ENCODE measurements at places on chromosomes 1 and 21.

DNA sequence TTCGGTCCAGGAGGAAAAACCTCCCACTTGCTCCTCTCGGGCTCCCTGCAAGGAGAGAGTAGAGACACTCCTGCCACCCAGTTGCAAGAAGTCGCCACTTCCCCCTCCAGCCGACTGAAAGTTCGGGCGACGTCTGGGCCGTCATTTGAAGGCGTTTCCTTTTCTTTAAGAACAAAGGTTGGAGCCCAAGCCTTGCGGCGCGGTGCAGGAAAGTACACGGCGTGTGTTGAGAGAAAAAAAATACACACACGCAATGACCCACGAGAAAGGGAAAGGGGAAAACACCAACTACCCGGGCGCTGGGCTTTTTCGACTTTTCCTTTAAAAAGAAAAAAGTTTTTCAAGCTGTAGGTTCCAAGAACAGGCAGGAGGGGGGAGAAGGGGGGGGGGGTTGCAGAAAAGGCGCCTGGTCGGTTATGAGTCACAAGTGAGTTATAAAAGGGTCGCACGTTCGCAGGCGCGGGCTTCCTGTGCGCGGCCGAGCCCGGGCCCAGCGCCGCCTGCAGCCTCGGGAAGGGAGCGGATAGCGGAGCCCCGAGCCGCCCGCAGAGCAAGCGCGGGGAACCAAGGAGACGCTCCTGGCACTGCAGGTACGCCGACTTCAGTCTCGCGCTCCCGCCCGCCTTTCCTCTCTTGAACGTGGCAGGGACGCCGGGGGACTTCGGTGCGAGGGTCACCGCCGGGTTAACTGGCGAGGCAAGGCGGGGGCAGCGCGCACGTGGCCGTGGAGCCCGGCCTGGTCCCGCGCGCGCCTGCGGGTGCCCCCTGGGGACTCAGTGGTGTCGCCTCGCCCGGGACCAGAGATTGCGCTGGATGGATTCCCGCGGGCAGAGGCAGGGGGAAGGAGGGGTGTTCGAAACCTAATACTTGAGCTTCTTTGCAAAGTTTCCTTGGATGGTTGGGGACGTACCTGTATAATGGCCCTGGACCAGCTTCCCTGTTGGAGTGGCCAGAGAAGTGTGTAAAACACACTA is 45.3 kb downstream of the MRPL39 start:
- peak; percentile 59 for DNase-seq

GRCh38 chr1:84164161-84164560 is 20.1 kb downstream of the PRKACB start:
- no peak for DNase-seq

- no peak for DNase-seq
These were observed 68.8 kb upstream of the ST6GALNAC3 start for GRCh38 chr1:76005765-76006164.

GRCh38 chr1:39969048-39969447 is 14.1 kb downstream of the MFSD2A start:
- DNase-seq, result no peak

DNA sequence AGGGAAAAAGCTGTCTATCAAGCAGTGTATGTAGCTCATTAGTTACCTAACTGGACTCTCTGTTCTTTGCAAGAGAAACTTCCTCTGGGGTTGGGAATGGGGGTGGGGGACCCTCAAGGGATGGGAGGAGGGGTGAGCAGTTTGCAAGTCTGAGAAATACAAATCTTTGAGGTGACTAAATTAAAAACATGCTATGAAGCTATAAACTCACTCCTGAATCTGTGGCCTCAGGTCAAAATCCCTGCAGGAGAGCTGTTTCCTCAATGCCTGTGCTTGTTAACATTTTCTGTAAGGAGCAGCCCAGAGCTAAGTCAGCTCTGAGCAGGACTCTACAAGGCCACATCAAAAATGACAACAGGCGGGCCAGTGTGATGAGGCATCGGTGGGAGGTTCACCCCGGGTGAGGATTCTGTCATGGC is 32.8 kb upstream of the PTPRC start:
- DNase-seq, result no peak

DNA sequence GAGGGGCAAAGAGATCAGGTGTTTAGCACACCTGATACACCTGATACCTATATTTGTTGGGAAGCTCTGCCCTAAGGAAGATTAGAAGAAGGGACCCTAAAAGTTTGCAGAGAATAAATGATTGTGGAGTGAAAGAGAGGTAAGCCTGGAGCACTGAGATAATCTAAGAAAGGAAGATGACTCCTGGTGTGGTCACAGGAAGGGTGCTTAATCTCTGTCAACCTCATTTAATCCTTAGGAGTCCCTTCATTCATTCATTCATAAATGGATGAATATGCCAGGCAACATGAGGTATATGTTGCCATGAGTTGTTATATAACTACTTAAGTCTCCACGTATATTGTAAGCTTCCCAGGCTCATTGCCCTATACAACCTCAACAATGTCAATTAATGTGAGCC is 16.2 kb upstream of the MNDA start:
- DNase-seq, result no peak

DNA sequence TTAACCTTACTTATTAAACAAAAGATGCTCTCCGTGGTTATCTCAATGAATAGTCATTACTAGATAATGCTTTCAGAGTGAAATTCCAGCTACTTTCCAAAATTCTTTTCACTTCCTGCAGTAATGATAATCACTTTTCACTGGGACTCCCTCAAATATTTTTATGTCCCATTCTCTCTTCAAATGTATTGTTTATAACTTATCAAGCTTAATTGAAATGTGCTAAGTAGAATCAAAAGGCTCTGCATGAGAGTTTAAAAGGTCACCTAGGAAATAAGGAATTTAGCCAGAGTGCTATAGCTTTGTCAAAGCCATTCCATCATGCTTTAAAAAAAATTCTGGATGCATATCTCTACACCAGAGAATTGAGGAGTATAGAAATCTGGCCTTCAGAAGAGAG is 106.4 kb downstream of the ODF2L start:
- no peak for DNase-seq

DNA sequence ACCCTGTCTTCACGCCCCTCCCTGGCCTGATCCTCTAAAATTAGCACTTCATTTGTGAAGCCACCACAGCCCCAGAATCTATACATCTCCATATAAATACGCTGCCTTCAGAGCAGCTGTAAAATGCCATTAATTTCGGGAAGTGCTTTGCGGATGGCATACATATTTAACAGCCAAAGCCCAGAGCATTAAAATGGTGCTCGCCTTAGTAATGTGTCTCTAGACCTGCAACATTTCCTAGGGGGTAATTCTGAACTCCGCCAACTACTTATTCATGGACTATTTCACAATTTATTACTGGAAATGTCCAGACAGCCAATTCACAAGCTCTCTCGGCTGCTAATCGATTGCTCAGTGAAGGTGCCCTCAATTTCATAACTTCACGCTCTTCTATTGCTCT is 189.4 kb downstream of the GRIK3 start:
- no peak for DNase-seq

DNA sequence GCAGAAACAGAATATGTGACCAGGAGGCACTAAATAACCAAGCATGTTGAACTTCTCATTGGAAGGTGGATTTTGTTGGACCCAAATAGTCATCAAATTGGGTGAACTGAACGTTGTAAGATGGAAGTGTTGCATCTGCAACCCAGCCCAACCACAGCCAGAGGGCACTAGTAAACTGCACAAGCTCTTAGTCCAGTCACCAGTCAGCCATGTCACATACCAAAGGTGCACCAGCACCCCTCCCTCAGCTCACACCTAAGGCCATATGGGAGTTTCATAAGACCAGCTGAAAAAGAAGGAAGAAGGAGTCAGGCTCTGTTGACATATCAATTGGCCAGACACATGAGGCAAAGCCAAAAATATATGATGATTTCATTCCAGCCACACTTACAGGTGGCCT is 481.7 kb upstream of the NR5A2 start:
- no peak for DNase-seq

DNA sequence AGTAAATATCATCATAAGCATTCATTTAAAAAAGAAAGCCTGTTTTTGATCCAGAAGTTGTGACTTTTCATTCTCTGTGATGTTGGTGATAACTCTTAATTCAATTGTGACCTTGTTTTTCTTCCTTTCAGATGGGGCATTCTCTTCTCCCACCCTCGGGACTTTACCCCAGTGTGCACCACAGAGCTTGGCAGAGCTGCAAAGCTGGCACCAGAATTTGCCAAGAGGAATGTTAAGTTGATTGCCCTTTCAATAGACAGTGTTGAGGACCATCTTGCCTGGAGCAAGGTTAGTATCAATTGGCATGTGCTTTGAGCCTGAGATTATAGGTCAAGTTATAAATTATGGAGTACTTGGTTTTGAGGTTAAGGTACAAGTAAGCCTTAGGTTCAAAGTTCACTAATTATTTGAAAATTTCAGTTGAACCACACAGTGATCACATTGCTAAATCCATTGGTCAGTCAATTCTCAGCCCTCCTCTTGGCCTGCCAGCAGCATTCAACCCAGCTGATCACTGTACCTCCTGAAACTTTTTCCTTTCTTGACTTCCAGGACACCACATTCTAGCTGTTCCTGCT is 4.1 kb downstream of the PRDX6 start:
- no peak for DNase-seq

DNA sequence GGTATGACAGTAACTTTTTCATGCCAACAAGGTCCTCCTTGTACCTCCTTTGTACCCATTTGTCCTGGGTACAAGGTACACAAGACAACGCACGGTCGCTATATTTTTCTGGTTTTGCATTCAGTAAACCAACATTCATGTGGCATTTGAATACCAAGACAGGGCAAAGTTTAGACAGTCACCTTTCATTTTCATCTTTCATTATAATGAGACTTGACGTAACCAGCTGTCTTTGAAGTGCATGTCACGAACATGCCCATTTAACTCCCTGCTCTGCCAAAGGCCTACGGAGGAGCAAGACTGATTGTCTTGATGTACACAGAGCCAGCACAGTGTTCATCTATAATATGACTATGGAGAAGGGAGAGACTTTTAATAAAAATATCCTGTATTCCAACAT is 91.0 kb downstream of the SETD4 start:
- DNase-seq, result no peak

Measured in stimulated activated CD8-positive, alpha-beta memory T cell treated with anti-CD3 and anti-CD28 coated beads, Interleukin-7, amount 100 ng/mL, for 1 hour (primary cell).